ENCODE measurements at places on chromosomes 2 and 18.

- no peak for DNase-seq
Measured at GRCh38 chr2:71791501-71792135, 338.3 kb downstream of the DYSF start.

DNA sequence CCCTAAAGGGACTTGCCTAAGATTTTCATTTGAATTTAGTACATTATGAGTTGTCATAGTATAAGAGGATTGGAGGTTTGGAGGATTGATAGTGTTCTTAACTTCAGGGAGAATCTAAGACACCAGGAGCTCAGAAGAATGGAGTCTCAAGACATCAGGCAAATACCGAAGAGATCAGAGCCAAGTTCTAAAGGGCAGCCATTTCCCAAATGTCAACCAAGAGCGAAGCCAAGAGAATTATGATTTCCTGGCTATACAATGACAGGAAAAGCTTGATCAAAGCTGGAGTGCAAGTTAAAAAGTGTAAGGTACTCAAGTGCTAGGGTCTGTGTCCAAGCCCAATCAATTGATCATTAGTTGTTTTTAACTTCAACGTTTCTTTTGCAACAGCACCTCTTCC lies 283.0 kb upstream of the FN1 start:
- DNase-seq, result no peak

DNA sequence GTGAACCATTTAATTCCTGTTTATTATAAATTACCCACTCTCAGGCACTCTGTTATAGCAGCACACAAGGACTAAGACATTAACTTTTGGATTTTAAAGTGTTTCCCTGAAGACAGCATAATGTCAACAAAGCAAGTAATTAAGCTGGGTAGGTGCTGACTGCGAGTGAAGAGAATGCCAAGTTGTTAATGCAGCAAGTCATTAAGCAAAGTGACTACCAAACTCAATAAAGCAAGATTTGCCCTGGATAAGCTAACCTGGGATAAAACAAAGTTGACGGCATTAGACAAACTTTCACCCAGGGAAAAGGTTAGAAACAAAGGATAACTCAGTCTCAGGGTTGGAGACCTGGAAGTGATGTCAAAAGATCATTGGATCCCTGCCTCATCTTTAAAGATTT lies 28.4 kb upstream of the NABP1 start:
- DNase-seq, result no peak

DNA sequence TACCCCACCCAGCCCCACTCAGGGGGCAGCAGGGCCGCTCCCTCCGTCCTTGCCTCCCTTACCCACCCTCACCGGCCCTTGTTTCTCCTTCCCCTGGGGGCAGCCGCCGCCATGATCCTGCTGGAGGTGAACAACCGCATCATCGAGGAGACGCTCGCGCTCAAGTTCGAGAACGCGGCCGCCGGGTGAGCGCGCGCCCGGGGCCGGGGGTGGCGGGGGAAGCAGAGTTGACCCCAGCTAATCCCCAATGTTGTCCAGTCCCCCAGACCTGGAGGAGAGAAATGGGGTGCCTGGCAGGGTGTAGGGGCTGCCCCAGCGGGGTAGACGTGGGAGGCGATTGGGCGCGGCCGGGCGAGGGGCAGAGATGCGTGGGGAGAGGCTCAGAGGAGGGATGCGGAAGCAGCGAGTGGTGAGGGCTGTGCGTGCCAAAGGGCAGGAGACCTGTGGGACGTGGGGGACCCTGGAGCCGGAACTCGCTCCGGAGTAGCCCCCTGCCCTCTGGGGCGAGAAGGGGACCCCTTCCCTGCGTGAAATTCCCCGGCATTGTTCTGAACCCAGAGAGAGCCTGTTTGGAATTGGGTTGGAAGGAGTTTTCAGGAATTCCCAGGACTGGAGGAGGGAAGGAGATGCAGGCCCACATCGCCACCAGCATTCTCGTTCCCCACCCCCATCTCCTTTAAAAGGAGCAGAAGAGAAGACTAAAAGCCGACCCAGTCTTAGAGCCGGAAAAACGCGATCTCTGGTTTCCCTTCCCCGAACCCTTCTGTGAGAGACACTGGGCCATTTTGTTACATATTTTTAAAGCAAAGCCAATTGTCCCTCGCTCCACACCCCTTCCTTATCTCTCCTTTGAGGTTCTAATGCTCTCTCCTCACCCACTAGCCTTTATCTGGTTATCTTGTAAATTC lies 625 bp downstream of the ARPC2 start:
- DNase-seq, result peak; percentile 36

DNA sequence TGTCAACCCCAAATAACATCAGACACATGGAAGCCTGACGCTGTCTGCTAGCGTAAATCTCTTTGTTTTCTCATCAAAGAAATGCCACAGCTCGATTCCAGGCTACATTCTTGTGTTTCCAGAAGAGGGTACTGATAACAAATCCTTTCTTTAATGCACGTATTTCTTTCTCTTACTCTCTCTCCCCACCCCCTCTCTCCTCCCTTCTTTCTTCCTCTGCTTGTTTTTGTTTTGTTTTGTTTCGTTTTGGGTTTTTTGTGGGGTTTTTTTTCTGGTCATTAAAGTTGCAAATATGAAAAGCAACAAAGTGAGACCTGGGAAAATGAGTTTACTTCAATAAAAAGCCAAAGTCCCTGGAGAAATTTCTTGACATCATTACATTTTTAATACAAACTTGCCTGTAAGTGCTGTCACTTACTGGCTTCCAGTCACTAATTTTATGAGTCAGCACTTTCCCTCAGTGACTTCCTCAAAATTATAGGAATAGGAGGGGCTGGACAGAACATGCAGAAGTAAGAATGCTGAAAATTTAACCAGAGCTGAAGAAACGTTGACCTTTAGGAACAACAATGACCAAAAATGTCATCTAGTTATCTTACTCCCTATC lies 106.7 kb upstream of the NABP1 start:
- no peak for DNase-seq

DNA sequence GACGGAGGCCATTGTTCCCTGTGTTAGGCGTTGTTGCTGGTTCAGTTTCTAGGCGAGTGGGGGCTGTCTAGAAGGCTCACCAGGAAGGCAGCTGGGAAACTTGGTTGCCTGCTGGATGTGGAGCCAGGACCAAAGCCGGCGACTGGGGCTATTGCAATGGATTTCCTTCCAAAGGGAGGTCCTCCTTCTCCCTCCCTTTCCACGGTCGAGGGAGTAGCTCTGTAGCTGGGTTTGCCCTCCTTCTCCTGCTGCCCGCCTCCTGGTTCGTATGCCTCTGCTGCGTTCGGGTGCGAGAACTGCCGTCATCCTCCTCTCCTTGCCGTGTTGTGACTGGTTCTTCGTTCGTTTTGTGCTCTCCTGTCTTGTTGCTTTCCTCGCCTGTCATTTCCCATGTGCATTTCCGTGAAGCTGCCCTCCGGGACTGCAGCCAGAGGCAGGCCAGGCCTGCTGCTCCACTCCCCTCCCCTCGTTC lies 203.4 kb downstream of the NEDD4L start:
- DNase-seq, result no peak

DNA sequence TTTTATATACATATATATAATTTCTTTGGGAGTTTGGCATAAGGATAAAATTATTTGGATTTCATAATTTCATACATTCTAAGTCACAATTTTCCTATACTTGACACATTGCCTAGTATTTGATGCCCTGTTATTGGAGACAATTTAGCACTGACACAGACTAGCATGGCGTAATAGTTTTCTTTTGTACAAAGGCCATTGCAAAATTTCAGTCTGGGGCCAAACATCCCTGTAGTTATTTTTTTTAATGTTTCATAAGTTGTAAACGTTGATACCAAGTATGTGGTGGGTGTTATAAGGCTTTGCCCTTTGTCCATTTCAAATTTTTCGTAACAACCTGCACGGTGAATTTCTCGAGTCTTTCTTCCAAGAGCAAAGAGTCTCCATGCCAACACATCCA lies 95.7 kb upstream of the NRP2 start:
- no peak for DNase-seq

DNA sequence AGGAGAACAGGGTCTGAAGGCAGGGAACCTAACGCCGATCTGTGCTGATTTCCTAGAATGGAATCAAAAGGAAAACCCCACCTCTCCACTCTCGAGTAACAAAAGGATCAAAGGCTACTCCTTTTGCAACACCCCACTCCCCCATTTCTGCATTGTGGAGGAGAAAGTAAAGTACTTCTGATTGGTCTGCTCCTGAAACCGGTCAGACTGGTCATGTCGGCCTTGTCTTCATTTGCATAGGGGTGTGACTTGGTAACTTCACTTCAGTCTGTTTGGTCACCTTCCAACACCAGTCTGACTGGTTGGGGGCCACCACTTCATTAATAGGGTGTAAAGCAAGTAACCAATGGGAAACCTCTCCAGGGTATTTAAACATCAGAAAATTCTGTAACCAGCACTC lies 771.9 kb downstream of the ERBB4 start:
- no peak for DNase-seq

- no peak for DNase-seq
Measured at GRCh38 chr2:186537019-186537418, 51.0 kb downstream of the ZC3H15 start.

- DNase-seq, result no peak
Measured at GRCh38 chr18:26780520-26781325, 84.8 kb downstream of the AQP4 start.

DNA sequence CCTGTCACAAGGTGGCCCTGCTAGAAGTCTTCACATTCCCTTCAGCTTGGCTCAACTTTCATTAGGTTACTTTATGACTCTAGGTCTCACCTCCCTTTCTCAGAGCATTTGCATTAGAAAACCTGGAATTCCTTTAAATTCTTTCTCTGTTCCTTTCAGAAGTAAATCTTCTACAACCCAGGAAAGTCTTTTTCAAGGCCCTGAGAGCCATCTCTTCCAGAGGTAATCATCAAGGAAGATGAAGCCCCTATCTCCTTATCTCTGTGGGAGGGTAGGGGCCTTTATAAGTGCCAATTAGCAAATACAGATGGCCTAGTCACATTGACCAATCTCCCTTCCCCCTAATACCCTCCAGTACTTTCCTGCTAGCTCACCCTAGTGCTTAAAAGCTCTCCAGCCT lies 848.0 kb upstream of the FAM98A start:
- no peak for DNase-seq

GRCh38 chr2:1823187-1824169 lies 79.2 kb upstream of the PXDN start:
- DNase-seq, result no peak

DNA sequence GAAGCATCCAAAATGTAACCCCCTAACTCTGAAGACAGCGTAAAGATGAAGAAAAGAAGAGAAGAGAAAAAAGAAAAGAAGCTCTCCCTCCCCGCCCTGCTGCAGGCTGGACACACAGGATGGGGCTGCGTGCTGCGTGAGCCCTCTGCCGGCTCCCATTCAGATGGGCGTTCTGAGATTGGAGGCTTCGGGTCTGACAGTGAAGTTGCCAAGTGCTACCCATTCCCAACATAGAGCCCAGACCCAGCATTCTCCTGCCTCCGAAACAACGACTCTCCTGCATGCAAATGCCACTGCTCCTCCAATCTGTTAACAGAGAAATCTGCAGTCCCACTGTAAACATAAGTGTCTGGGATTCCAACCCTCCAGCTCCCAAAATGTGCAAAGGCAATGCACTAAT lies 234.9 kb downstream of the BCL11A start:
- DNase-seq, result no peak

DNA sequence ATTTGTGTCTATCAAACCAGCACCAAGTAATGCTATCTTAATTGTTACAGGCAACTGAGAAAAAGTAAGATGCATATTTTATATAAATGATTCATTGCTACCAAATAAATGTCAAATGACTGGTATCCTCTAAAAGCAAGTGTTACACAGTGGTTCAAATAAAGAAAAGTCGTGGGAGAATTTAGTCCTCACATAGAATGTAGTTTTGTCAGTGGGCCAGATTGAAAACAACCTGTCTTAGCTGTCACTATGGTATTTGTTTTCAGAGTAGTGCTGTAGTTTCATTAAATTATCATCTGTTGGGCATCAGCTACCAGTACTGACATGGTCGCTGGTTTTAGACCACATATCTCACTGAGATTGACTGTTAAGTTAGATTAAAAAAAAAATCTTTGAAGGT lies 10.2 kb upstream of the EIF2AK3 start:
- DNase-seq, result no peak

GRCh38 chr2:26721115-26722032 lies 28.9 kb downstream of the KCNK3 start:
- no peak for DNase-seq

- DNase-seq, result no peak
Measured at GRCh38 chr2:44680424-44680971, 261.0 kb upstream of the SIX3 start.

DNA sequence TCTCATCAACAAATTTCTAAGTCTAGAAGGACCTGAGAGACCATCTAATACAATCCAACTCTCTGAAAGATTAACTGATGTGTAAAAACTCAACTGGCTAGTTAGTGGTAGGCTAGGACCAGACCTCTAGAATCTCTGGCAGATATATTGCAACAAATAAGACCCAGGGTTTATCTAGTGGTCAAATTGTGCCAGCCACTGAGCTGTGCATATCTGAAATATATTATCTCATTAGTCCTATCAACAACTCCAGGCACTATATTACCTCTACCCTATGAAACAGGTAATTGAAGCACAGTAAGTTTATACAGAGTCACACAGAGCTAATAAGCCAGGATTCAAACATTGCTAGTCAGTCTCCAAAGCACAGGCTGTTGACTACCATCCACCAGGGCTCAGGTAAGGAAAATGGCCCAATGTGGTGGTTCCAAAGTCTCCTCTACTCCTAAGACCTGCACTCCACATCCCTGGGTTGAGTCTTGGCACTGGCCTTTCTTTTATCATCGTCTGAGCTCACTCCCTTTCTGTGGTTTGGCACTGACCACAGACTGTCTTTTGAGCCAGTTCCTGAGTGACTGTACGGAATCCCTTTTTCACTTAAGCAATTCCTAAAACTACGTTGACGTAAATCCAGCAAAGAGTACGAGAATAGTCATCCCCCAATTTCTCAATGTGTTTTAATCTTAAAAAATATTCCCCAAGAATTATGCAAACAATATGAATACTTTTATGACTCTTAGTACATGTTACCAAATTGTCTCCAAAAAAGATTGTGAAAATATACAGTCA lies 11.9 kb upstream of the PID1 start:
- DNase-seq, result no peak

DNA sequence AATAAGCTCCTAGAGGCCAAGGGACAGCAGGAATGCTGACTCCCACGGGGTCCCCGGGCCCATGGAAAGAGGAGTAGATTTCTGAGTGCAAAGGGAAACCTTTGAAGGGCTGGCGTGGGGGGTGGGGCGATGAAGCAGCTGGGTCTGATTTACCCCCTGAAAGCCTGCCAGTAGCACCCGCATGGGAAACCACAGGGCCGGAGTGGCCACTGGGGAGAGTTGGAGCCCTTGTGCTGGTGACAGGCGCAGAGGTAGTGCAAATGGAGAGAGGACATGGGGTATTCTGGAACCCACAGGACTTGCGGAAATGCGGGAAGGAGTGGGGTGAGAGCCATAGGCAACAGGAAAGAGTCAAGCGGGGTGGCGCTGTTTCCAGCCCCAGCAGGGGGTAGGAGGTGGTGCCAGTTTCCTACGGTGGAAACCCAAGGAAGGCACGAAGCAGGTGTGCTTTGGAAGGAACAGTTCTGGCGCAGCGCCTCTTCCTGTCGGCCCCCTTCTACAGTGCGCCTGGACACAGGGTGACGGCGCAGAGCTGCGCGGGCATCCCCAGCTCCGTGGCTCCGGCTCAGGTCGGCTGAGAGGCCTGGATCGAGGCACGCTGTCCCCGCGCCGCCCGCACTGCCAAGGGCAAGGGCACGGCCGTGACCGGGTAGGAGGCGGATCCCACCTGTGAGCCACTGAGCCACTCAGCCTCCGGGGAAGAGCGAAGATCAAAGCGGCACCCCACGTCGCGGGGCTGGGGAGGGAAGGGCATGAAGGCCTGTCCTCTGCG lies 149.0 kb upstream of the GLI2 start:
- DNase-seq, result no peak

GRCh38 chr2:151161821-151162551 lies 99.7 kb downstream of the RBM43 start:
- no peak for DNase-seq

Measured in stimulated activated CD4-positive, alpha-beta T cell treated with anti-CD3 and anti-CD28 coated beads, Interleukin-15, amount 100 ng/mL, for 1 hour (primary cell).